Fibroblast of skin of right quadriceps (primary cell): ENCODE measurements at places on chromosomes 11 and 22.

- DNase-seq = peak; percentile 52
Observed at GRCh38 chr11:110818032-110818687, 105.9 kb upstream of the ARHGAP20 start.

DNA sequence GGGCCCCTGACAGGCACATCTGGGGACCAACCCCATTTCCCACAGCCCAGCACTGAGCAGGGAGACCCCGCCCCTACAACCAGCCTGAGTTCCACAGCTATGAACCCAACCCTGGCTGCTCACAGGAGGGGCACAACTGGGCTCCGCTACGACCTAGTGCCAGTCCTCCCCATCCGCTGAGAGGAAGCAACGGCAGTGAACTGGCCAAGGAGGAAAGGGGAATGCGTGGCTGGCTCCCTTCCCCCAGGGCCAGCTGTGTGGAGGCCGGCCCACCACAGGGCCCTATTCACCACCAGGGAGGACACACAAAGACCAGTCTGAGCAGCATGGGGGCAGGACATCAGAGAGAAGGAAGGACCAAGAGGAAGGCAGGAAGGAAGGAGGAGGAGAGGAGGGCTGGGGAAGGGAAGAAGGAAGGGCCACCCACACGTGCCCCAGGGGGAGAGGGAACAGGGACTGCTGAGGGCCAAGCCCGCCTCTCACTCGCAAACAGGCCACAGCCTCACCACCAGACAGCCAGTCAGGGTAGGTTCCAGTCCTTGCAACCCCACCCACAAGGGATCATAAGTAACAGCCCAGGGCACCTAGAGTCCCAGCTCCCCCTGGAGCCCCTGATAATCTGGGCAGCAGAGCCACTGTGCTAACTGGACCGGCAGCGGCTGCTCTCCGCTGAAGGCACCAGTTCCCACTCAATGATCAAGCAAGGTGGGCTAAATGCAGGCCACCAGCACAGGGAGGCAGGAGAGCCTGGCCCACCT lies 8.5 kb upstream of the GAL3ST1 start:
- DNase-seq = no peak

DNA sequence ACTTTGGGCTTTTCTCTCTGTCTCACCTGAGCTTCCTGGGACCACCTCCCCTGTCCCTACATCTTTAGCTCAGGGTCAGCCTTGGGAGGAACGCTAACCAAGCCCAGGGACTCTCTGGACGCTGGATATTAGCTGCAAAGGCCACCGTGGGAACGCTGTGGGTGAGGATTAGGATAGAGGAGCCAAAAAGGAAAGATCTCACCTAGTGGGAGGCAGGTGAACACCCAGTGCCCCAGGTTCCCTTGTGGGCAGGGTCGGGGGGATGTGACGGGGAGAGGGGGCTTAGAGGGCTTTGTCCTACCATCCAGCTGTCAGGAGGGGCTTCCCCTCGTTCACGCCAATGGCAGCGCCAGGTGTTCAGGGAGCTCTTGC lies 50.2 kb downstream of the LINC01488 start:
- no peak for DNase-seq

DNA sequence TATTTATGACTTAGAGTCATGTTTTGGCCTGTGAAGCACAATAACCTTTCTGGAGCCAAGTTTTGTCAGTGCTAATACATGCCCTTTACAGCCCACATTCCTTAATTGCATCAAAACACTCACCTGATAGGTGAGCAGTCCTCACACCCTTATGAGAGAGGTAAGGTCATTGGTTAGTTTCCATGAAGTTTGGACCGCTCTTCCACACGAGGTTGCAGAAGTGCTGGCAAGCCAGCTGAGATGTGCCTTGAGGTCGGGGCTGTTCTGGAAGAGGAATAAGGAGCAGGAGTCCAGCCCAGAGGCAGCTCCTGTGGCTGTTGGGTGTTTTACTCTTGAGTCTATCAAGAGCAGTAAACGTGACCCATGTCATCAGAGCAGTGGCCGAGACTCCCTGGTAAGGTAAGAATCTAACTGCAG lies 76.3 kb downstream of the CYB5R2 start:
- no peak for DNase-seq

- DNase-seq = peak; percentile 53
Observed at GRCh38 chr11:44775366-44775984, 48.7 kb downstream of the TSPAN18 start.

- no peak for DNase-seq
Observed at GRCh38 chr11:36006556-36006955, 62.7 kb downstream of the LDLRAD3 start.

DNA sequence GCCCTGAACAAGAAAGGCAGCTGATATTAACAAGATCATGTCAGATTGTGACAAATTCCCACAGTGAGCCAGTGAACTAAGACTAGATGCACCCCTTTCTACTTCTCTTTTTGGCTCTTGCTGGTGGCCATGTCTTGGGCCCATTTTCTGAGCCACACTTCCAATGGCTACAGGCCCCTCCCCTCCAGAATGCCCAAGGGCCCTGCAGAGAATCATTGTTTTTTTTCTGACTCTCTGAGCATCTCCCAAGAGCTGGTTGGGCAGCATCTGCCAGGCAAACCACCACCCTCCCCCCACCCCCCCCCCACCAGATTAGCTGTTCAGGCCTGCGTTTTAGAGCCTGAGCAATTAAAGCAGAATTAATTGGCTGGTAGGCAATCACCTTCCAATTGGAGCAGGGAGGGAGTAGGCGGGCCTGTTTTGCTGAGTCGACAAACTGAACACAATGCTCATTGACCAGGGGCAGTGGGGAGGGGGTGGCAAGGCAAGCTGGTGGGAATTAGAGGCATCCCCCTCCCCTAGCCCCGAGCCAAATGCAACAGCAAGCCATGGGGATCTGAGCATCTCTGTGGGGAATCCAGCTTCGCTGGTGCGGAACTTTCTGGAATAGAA lies 541.4 kb downstream of the MN1 start:
- no peak for DNase-seq

DNA sequence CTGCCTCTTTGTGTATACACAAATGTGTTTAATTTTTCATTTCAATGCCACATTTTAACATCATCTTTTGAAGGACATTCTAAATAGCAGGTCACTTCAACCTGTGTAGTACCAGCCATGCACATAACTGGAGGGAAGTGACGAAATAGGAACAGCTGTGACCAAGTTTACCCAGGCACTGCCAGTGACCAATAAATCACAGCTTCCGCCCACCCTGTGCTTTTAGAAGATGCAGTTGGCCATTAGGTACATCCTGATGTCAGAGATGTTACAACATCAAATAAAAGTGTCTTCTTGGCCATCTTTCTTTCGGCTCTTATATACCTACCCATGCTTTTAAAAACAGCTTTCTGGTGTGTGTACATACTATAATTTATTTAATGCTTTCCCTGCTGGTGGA lies 7.8 kb downstream of the LDLRAD3 start:
- no peak for DNase-seq
